ENCODE measurements at places on chromosomes 6 and 20.

DNA sequence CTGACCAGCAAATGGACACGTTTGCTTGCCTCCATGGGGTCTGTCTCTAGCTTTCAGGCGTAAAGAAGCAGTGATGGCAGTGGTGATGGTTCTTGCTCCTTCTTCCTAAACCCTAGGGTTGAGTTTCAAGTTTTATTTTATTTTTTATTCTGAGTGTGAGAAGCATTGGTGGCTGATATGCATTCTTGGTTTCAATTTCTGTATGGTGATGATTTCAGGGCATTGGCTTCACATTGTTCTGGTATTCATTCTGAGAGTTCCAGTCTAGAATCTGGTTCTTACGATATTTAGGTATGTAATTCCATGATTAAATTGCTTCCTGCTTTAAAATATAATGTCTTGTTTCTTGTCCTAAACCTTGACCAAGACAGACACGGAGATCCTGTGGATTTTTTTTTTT lies 444.5 kb upstream of the IMPG1 start:
- DNase-seq: no peak

- DNase-seq: no peak
These were observed 9.0 kb upstream of the AFDN start for GRCh38 chr6:167817729-167818128.

- DNase-seq: no peak
These were observed 14.9 kb downstream of the RREB1 start for GRCh38 chr6:7122684-7123083.

GRCh38 chr20:21182832-21183563 lies 57.1 kb downstream of the KIZ start:
- no peak for DNase-seq

DNA sequence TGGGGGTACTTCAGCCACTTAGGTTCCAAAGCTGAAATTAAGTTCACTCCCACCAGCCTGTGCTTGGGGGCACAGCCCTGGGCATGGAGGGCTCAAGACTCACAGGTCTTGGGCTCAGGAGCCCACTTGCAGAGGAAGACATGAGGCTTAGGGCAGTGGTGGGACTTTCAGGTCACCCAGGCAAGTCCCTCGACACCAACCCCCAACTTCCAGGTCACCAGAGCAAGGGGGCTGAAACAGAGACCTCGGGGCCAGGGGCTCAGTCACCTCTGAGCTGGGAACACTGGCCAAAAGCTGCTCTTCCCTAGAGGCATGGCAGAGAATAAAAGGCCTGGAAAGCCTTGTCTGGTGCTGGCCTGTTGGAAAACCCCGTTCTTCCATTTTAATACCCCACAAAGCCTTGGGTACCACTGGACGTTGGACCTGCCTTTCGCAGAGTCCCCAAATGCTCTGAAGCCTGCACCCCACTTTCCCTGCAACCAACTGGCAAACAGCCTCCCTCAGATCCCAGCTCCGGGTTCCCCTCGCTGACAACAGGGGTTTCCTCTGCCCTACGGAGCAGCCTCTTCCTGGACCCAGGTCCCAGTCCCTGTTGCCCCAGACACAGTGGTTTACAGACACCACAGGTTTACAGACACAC lies 160.9 kb upstream of the PMEPA1 start:
- DNase-seq: no peak

- no peak for DNase-seq
These were observed 127.7 kb upstream of the GJE1 start for GRCh38 chr6:142005021-142005420.

Data from activated CD4-positive, CD25-positive, alpha-beta regulatory T cell (primary cell).